Esophagus squamous epithelium (tissue), 5 donors: ENCODE measurements at places on chromosomes 11 and 22. TPM values are rescaled to one million over a fixed set of nuclear protein-coding genes. Genes with fewer than 3 reads are reported as not detected.

The SCUBE1 gene
- total RNA-seq, result 0.38 TPM

The ACTN3 gene
- total RNA-seq, result not detected

The NLRP10 gene
- not detected for total RNA-seq

The CUL5 gene
- 32.3 TPM for total RNA-seq

The ASPHD2 gene
- total RNA-seq, result 2.0 TPM

The CAVIN3 gene
- total RNA-seq, result 16.6 TPM

The TPBGL gene
- not detected for total RNA-seq

The POU2AF3 gene
- 1.3 TPM for total RNA-seq

The PHLDA2 gene
- 39.2 TPM for total RNA-seq

The OR56A1 gene
- not detected for total RNA-seq

The OR2D2 gene
- total RNA-seq, result 0.40 TPM

The CHRNA10 gene
- total RNA-seq, result 0.38 TPM

The MOV10L1 gene
- total RNA-seq, result 0.13 TPM

The TUBA8 gene
- not detected for total RNA-seq

The MS4A6A gene
- total RNA-seq, result 2.7 TPM

The MS4A2 gene
- 0.12 TPM for total RNA-seq

The BTBD10 gene
- total RNA-seq, result 54.0 TPM

The PAMR1 gene
- total RNA-seq, result 6.2 TPM

The KCNE3 gene
- 5.9 TPM for total RNA-seq

The MYRF gene
- 0.95 TPM for total RNA-seq

The FBLN1 gene
- total RNA-seq, result 33.7 TPM

The PATE4 gene
- not detected for total RNA-seq

The FZD4 gene
- total RNA-seq, result 3.9 TPM
